ENCODE measurements at places on chromosomes 6 and 20.
A peak's percentile ranks its signal among the peaks of the same experiment; 100 is the strongest.

- DNase-seq: no peak
These were observed 623.9 kb downstream of the KIF16B start for GRCh38 chr20:15949391-15949790.

GRCh38 chr6:162014069-162014811 lies 713.3 kb downstream of the PRKN start:
- DNase-seq: no peak

GRCh38 chr6:37088897-37089296 lies 81.1 kb upstream of the PIM1 start:
- DNase-seq: no peak

DNA sequence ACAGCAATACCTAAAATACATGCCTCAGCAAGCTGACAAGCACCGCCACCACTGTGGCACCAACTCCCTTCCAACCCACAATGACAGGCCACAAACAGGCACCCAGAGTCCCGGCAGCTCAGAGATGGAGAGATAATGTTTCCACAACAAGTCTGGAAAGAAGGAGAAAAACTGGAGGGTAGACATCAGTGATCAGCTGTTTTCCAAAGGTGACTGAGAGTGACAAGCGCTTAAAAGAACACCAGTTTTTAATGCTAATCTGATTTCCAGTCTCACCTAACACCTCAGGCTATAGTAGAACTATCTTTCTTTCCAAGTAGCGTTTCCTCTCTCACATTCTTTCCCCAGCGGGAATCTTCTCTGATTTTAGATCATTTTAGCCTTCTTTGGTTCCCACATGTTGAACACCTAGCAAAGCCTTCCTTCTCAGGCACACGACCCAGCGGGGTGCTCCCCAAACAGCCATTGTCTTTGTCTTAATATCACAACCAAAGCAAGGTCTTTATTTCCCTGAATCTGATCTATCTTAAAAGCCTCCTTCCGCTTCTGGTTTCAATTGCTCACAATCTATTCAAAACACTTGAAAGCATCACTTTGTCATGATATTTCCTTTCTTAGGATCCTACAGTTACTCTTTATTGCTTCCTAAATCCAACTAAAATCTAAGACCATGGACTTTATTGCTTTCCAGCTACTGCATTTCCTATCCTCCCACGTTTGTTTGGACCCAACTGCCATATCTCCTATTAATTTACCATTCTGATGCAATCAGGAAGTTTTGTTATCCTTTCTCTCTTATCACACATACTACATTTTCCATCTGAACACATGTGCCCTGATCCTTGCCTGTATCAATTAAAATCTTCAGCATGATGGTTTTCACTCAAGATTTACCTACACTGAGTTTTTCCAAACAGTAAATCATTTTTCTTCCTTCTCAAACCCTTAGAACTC lies 282.7 kb downstream of the ADGB start:
- no peak for DNase-seq

- no peak for DNase-seq
These were observed 147.0 kb downstream of the MYB start for GRCh38 chr6:135328136-135328535.

- no peak for DNase-seq
These were observed 54.1 kb upstream of the UBR2 start for GRCh38 chr6:42509765-42510164.

DNA sequence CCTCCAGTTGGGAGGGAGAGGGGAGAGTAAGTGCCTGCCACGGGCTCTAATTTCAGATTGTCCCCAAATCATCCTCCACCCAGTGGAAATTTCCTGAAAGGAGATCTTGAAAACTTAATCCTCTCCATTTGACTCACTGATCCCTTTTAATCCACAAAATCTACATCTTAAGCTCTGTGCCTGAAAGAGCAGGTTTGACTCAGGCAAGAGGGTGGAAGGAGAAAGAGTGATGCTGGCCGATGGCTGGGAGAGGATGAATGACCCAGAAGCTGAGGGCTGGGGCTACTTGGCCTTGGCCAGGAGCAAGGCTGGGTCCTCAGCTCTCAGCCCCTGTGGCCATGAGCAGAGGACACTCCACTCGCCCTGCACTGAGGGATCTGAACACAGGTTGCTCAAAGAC lies 8.1 kb downstream of the BPIFA2 start:
- DNase-seq: no peak

DNA sequence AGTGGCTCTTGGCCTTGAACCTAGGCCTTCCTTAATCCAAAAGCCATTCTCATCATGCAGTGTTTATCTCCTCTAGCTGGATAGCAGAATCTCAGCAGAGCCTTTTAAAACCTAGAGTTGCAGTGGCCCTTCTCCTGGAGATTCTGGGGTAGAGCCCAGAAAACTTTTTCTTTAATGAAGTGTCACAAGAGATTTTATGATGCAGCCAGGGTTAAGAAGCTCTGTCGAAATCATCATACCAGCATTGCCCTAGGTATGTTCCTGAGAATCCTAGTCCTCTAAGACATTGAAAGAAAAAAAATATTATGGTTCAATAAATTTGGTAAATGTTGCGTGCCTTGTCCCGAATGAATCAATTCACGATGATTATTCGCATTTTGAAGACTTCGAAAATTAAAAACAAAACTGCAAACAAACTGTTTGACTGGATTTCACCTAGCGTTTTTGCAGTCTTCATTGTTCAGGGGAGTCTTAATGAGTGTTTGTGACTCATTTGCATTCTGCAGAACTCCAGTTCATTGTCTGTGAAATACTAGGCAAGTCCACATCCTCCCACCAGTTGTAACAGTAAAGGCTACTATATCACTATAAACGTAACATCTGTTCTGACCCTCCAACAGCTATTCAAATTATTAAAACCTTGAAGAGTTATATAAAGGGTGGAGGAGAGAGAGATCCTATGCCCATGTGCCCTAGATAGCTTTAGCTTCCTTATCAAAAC lies 198.6 kb downstream of the UST start:
- DNase-seq: no peak

DNA sequence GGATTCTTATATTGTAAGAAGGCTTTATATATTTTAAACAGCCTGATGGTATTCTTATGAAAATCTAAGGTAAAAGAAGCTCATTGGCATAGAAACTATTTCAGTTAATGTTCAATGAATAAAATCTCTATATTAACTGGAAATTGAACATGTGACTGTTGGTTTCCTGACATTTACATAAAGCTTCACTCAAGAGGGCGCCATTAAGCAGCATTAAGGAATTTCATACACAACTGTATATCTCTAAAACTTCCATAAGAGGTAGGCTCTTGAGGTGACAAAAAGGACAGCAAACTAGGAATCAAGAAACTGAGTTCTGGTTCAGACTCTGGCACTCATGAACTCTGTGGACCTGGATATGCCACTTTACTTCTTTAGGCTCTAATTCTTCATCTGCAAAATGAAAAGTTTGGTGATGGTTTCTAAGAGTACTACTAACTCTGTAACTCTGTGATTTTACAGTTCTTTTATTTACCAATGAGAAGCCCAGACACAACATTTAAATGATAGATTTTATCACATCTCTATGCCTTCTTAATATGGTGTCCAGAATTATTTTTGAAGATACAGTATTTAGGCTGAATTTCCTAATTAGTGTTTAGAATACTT lies 147.5 kb downstream of the FLRT3 start:
- peak; percentile 19 for DNase-seq

DNA sequence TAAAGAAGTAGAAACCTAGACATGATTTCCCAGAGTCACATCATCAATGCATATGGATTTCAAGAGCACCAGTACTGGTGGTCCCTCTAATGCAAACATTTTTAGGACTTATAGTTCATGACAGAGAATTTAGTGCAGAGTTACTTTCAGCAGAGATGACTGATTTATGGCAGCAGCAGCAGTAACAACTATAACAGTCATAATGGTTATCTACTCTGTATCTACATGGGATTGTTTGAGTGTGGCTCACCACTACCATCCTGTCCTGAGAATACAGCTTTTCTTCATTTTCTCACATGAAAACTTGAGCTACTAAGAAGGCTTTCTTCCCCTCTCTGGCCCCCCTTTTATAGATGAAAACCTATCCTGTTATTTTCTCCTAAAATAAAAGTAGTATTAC lies 128.5 kb upstream of the ENPP5 start:
- no peak for DNase-seq

DNA sequence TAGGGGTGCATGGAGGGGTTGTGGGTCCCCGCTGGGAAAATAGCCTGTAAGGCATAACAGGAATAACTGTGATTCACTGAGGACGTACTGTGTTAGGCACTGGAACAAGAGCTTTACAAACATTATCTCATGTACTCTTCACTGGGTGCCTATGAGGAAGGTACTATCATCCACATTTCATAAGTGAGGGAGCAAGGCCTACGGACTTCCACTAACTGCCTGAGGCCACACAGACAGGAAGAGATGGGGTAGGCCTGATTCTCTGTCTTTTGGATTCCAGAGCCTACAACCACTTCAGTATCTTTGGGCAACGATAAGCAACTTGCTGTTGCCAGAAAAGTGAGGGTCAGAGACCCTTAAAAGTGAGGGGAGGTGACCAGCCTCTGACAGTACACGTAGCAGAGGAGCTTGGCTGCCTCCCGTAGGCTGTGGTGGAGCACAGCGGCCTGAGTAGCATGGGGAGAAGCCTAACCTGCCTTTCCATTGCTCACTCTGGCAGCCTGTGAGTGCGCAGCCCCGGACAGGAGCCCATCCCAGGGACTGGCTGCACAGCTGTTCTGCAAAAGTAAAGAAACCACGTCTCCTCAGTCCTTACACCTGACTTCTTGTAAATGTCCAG lies 30.4 kb downstream of the PSMB1 start:
- no peak for DNase-seq

GRCh38 chr20:37920270-37920669 lies 17.3 kb downstream of the VSTM2L start:
- DNase-seq: no peak

DNA sequence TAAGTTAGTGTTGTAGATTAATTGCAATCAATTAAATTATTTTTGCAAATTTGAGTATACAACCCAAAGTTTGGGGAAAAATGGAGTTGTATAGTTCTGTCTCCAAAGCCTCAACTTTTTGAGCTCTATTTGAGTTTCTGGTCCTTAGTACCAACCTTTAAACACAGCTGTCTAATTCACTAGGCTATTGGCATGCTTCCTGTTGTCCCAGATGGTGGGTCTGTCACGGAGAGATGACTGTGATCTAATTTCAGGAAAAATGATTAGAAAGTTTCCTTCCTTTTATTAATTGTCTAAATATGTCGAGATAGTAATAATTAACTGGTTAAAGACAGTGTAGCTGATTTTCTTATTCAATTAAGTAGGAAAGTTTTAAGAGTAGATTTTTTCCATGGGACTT lies 109.6 kb downstream of the SCAF8 start:
- no peak for DNase-seq

DNA sequence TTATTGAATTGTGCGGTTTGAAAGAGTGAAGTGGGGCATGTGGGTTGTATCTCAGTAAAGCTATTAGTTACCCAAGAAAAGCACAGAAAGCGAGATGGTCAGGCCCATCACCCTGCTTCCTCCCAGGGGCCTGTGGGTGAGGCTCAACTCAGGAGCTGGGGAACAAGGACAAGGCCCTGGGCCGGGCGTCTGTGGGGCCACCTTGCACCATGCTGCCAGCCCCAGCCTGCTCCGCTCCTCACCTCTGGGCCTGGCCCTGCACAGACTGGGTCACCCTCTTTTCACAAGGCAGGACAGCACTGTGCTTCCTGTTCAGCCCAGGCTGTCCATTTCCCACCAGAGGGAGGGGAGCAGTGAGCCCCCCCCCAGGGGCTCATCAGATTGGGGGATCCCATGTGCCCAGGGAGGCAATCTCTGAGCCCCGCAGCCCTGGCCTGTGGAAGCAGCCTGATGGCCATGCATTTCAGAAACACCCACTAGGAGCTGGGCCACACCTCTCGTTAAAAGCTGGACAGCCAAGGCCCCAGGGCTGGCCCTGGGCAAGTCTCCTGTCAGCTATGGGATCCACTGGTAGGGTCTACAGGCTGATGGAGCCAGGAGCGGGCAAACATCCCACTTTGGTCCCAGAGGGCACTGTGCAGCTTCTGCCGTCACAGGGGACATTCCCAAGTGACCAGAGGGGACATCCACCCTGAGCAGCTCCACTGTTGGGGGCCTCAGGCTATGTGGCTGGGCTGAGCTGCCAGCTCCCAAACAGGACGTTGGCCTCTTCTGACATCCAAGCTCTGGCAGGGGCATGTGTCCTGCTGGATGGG lies 55.9 kb downstream of the YTHDF1 start:
- DNase-seq: no peak

DNA sequence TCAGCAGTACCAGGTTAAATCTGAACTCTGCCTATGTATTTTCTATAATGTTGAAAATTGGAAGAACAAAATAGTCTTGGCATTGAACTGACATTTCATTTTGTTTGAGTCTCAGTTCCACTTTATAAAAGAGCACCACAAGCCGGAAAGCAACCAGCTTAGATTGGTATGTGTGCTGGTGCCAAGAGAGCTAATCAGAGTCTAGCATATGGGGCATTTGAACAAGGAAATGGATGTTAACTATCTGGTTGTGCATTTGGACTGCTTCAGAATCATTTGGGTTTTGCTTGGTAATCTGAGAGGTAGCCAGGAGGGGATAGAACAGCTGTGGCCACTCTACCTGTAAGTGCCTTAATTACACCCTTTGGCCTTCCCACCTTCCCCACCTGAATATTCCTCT lies 184.8 kb downstream of the GRIK2 start:
- no peak for DNase-seq

- DNase-seq: no peak
These were observed 137.0 kb upstream of the HEY2 start for GRCh38 chr6:125612345-125612846.

DNA sequence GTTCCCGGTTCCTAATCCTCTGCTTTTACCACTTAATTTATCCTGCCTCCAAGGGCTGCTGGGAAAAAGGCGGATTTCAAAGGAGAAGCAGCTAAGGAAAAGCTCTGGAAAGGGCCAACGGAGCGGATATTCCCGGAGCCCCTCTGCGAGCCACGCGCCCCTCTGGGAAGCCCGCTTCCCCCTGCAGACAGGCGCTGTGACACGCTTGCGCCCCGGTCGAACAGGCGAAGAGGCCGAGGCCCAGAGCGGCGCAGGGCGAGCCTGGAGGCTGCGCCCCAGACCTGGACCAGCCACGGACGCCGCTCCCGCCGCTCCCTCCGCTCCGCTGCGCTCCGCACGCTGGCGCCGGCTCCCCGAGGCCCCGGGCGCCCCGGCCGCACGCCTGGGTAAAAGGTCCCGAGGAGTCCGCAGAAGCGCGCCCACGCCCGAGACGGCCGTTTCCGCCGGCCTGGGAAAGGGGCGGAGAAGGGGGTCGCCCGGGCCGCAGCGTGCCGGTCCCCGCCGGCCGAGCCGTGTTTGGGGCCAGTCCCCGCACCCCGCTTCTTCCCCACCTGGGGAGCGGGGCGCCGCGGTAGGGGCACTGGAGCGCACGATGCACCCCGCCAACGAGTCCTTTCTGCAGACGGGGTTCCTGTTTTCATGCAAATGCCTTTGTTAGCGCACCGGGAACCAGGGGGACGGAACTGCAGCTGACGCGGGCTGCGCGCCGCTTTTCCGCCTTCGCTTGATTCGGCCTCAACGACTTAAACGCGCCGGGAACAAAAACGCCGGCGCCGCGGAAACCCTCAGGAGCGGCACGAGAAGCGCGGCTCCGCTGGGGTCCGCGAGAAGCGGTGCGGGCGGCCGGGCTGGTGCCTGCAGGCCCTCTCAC lies 91.9 kb upstream of the SIRPA start:
- peak; percentile 35 for DNase-seq

- DNase-seq: peak; percentile 75
These were observed 20.9 kb downstream of the MAP1LC3A start for GRCh38 chr20:34579191-34579978.

- no peak for DNase-seq
These were observed 6.0 kb downstream of the MLN start for GRCh38 chr6:33797626-33798342.

All from HFFc6 (cell line).